ENCODE measurements at places on chromosomes 13 and 19. TPM values are rescaled to one million over a fixed set of nuclear protein-coding genes. Genes with fewer than 3 reads are reported as not detected.

DNA sequence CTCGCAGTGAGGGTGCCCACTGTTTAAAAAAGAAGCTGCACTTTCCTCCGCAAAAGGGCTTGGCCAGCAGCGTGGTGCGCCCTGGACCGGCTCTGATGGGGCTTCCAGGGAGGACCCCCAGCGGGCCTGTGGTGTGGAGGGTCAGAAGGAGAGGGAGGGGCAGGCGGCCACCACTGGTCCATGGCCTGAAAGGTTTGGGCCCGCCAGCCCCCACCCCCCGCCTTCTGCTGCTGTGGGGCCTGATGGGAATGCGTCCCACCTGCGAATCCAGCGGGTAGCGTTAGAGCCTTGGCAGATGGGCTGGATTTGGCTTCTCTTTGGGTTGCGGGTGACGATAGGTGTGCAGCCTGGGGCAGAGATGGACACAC is 34.7 kb downstream of the TMEM255B start:
- DNase-seq = no peak
- no peak overlapping the region for H3K4me3 ChIP-seq
- H3K27ac ChIP-seq = no peak overlapping the region
- no peaks in the 10 kb centered on the region for H3K27me3 ChIP-seq
- H3K36me3 ChIP-seq = peaks cover 3% of the 10 kb centered on the region

- H3K27ac ChIP-seq = no peak overlapping the region
- H3K36me3 ChIP-seq = peaks cover 10% of the 10 kb centered on the region
- no peak for DNase-seq
- no peak overlapping the region for H3K4me3 ChIP-seq
- H3K4me1 ChIP-seq = no peaks in the 10 kb centered on the region
These were observed 1.8 kb upstream of the ZNF557 start for GRCh38 chr19:7067716-7068115.

DNA sequence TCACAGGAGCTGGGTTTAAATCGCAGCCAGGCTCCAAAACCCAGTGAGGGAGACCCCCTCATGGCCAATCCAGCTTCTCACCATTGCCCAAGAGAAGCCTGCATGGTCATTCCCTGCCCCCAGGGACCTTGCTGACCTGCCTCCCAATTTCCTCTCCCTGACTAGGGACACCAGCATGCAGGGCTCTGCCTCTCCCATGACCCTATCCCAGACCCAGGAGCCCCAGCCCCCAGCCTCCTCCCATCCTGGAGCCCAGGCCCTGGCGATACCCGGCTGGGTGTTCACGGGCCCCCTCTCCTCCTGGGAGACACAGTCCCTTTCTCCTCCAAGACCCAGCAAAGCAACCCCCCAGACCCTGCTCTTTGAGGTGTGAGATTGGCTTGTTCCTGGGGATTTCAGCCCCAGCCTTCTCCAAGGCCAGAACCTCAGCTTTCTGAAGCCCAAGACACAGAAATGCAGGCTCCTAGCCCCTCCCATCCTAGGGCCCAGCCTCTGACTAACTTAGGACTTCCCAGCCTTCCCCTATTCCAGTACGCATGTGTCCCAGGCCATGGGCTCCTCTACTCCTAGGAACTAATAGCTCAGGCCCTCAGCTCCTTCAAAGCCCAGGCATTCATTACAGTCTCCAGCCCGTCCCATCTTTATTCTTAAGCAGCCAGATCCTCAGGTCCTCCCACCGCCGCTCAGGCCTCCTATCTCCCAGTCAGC is 1.1 kb downstream of the GYS1 start:
- DNase-seq = no peak
- H3K36me3 ChIP-seq = no peaks in the 10 kb centered on the region
- peaks cover 21% of the 10 kb centered on the region for H3K4me1 ChIP-seq
- H3K27ac ChIP-seq = peak overlapping the region; percentile 93
- peak overlapping the region; percentile 100 for H3K4me3 ChIP-seq
- no peaks in the 10 kb centered on the region for H3K27me3 ChIP-seq

Gene CEACAM4
- total RNA-seq = not detected

Gene UNC13A
- total RNA-seq = 79.7 TPM

Gene IZUMO2
- not detected for total RNA-seq

Data from glutamatergic neuron (in vitro differentiated cells).